ENCODE measurements at places on chromosomes 2 and 18.
A peak's percentile ranks its signal among the peaks of the same experiment; 100 is the strongest.

DNA sequence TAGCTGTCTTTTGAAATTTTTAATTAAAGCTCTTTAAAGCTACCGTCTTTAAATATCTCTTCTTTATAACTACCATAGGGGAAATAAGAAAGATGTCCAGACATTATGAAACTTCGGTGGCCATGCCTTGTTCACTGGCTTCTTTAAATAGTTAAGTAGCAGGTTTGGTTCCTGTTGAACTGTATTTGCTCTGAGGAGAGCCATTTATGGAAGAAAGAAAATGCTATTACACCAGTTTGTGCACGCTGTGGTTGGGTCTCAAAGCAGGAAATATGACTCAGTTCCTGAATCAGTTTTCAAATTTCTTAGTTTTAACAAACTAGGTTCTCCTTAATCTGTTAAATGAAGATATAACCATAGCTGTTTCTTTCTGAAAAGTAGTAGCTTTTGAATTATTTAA, 12.2 kb downstream of the ARPC2 start:
- DNase-seq = peak; percentile 75

GRCh38 chr2:208319391-208319790, 53.3 kb downstream of the PIKFYVE start:
- DNase-seq = no peak

- no peak for DNase-seq
These were observed 55.5 kb downstream of the INHBB start for GRCh38 chr2:120401275-120402066.

GRCh38 chr2:237868631-237869342, 9.4 kb downstream of the RAMP1 start:
- DNase-seq = no peak

GRCh38 chr2:105397953-105398335, 907 bp downstream of the FHL2 start:
- no peak for DNase-seq

GRCh38 chr2:64825831-64826491, 163.2 kb upstream of the SLC1A4 start:
- no peak for DNase-seq

GRCh38 chr2:241558532-241559322, at the start of gene BOK:
Gene BOK, plus strand, starts transcription at chr2:241558745. Its CDS starts 739 bp downstream, at chr2:241559484.
- no peak for DNase-seq

DNA sequence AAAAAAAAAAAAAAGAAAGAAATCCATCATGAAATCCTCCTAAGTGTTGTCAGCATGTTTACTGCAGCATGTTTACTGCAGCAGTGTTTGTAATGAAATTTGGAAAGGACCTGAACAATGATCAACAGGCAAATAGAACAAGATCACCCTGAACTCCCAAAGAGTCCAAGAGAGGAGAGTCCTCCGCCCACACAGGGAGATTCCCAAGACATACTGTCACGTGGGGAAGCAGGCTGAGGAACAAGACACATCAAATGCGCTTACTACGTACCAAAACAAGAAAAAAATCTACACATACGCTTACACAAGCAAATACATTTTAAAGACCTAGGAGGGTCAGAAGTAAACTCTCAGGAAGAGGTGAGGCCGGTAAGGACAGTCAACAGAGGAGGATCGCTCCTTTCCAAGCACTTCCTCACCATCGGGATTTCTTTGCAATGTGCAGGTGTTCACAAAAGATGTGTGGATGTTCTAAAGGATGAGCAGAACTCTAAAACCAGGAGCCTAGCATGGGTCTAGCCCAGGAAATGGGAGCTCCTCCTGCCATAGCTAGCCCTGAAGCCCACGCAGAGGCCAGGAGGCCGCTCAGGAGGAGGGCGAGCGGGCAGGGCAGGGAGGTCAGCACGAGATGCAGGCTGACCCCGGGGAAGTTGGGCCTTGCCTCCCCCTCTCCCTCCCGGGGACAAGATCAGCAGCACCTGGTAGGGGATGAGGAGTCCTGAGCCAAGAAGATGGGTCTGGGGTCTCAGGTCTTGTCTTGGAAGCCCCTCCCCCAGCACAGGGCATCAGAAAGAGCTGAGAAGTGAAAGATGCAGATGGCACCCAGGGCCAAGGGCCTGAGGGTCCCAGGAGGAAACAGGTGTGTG, 66.4 kb downstream of the ZNF516 start:
- DNase-seq = no peak

DNA sequence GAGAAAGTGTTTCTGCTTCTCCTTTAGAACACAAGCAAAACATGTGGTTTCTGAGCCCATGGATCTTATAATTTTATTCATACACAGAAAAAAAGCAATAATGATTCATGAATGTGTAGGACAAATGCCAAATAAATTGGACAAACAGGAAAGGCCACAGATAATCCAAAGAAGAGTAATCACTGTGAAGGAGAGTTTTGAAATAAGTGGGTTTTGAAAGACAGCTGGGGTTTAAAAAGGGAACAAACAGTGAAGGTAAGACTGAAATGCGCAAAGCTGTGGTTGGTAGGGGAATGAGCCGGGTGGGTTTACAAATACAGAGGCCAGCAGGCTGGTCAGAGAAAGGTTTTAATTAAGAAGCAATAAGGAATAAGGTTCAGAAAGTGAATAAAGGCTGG, 50.0 kb upstream of the MBOAT2 start:
- DNase-seq = no peak

GRCh38 chr2:163943403-163944346, 207.9 kb upstream of the FIGN start:
- no peak for DNase-seq

DNA sequence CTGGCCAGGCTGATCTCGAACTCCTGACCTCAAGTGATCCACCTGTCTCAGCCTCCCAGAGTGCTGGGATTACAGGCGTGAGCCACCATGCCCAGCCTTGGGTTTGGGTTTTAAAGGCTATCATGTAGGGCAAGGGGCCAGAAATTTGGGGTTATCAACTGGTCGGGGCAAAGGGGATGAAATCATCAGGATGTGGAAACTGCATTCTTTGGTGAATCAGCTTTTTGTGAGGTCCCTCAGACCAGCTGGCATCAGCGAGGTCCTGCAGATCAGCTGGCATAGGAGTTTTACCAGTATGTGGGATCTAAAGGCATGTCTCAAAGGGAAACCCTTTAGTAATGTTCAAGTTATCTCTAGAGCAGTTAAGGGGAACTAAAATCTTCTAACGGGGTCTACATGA, 6.4 kb upstream of the GEMIN6 start:
- no peak for DNase-seq

GRCh38 chr2:158269143-158269542, 167.5 kb downstream of the UPP2 start:
- no peak for DNase-seq

DNA sequence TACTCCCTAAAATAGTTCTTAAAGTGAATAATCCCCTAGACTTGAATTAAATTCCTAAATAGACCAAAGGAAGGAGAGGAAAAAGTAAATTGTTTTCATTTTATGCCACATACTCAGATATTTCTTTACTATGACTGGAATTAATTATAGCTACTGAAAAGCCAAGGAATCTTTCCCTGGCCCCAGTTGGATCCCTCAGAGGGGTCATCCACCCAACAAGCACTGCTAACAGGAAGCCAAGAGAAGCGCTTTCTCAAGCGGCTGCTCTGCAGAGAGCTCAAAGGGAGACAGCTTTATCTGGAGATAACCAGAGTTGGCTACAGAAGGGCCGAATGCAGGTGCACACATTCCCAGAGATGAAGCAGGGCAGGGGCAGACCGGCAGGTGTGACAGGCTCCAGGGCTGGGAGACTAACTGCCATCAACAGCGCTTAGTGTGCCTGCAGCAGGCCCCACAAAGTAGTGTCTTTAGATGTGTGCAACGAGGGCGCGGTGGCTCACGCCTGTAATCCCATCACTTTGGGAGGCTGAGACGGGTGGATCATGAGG, 51.1 kb downstream of the POLR1A start:
- DNase-seq = no peak

DNA sequence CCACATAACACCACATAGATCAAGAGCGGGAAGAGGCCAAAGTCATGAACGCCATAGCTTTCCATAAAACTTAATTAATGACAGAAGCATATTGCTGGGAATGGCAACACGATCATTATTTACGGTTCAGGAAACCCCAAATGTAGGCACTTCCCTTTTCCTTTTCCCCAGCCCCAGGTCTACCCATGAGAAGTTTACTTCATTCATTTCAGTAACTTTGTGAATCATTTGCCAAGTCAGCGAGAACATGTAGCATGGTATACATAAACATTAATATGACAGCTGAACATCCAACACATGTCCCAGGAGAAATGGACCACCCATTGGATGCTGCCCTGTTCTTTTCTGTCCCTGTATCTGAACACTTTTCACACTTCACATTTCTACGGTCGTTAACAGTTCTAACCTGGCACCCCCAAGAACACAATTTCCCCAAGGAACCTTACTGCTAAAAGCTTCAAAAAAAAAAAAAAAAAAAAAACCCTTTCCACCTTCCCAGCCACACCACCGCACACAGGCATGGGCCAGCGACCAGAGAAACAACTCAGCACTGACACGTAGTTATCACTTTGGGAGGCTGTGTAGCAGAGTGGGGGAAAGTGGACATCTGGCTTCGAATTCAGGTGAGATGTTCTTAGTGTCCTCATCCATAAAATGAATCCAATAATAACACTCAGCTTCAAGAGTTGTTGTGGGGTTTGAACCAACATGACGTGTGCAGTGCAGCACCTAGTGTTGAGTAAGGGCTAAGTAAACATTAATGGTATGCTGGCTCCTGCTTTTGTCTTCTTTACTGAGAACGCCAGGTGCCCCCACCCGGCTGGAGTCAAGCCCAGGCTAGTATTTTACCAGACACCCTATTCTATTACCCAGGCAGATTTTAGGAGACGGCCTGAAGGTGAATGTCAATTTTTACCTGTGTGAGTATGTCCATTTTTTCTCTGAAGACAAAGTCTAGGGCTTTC, 371.5 kb downstream of the LNPK start:
- no peak for DNase-seq

- DNase-seq = peak; percentile 32
These were observed 37.6 kb downstream of the FARP2 start for GRCh38 chr2:241393524-241394196.

GRCh38 chr2:158932131-158932645, 36.3 kb upstream of the TANC1 start:
- no peak for DNase-seq

DNA sequence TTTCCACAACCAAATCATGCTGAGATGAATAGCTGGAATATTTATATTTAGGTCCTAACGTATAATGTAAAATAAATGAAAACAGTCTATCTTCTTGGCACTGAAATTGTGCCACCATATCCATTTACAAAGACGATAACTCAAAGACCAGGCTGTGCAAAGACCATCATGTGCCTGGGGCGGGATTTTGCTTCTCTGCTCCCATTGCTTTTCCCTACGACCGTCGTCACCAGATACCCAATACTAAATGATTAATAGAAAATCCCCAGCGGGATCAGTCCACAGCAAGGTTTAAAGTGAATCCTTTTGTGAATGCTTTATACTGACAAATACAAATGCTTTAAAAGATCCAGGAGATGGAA, 194.3 kb upstream of the ARL4C start:
- DNase-seq = no peak

Measured in GM13977 (cell line).